ENCODE measurements at places on chromosomes 5 and 9.

DNA sequence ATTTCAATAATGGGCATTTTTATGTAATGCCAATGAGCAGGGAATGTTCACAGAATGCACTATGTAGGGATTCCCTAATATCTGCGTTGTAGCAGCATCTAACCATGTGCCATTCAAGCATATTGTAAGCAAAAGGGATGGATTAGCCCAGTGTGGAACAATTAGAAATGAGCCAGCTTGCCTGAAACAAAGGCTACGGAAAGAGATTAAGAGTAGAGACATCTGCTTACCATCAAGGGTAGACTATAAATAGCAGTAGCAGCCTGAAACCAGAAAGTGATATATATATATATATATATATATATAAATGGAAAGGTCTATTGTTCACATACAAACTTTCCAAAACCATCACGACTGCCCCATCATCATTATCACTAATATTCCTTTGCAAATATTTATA, 31.9 kb upstream of the CEP120 start:
- DNase-seq = no peak

GRCh38 chr9:128835246-128836210, 5.9 kb upstream of the SPOUT1 start:
- DNase-seq = no peak

GRCh38 chr5:106368021-106368420, 1302.7 kb downstream of the EFNA5 start:
- DNase-seq = no peak

- DNase-seq = no peak
Measured at GRCh38 chr9:137488327-137488653, 29.2 kb upstream of the NSMF start.

DNA sequence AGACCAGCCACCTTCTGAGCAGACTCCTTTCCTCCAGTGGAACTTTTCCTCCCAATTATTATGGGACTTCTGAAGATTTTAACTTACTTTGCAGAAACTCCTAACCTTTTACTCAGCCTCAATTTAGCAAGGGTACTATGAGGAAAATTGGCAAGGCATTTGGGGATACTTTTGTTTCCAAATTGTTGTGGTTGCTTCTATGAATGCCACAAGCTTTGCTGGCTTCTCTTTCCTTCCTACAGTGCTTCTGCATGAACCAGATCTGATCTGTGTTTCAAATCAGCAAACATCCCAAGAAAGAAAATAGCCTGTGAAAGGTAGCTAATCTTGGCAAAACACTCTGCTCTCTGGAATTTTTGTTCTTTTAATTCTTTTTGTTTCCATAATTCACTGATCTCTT, 57.3 kb upstream of the TAF11L2 start:
- DNase-seq = no peak

DNA sequence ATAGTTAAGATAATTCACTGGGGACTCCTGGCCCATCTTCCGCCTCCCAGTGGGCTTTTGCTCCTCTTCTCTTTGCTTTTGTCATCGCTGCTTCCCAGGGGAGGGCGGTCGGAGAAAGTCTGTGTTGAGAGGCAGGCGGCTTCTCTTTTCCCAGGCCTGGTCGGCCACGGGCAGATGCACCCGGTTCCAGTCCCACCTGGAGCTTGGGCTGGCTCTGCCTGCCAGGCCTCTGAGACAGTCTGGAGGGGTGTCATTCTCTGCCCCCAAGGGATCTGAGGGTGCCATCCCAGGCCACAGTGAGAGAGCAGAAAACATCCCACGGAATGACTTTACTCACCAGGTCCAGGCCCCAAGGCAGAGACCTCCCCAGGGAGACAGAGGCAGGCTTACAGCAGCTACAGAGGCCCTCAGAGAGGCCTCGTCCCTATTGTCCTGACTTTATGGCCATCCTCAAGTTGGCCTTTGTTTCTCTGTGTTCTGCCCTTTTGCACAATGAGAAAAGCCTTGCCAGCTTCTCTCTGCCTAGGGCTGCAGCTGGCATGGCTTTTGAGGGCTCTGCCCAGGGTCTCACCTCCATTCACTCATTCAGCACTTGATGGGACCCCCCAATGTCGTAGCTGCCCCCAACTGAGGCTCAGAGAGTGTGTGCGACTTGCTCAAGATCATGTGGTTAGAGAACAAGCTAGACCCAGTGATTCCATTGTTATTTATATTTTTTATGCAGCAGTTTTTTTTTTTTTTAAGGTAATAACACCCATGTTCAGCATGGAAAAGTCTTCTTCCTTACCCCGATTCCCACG, 44.2 kb upstream of the BOD1 start:
- DNase-seq = no peak

DNA sequence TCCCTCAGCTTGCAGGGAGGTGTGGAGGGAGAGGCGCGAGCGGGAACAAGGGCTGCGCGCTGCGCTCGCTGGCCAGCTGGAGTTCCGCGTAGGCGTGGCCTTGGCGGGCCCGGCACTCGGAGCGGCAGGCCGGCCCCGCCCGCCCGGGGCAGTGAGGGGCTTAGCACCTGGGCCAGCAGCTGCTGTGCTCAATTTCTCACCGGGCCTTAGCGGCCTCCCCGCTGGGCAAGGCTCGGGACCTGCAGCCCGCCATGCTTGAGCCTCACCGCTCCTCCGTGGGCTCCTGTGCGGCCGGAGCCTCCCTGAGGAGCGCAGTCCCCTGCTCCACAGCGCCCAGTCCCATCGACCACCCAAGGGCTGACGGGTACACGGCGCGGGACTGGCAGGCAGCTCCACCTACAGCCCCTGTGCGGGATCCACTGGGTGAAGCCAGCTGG, 1516.4 kb downstream of the EFNA5 start:
- DNase-seq = no peak

GRCh38 chr9:17509701-17510100, 69.2 kb upstream of the SH3GL2 start:
- no peak for DNase-seq

GRCh38 chr5:167920589-167920988, 370.9 kb upstream of the WWC1 start:
- no peak for DNase-seq

GRCh38 chr9:95497772-95498171, 19.0 kb downstream of the PTCH1 start:
- DNase-seq = no peak

DNA sequence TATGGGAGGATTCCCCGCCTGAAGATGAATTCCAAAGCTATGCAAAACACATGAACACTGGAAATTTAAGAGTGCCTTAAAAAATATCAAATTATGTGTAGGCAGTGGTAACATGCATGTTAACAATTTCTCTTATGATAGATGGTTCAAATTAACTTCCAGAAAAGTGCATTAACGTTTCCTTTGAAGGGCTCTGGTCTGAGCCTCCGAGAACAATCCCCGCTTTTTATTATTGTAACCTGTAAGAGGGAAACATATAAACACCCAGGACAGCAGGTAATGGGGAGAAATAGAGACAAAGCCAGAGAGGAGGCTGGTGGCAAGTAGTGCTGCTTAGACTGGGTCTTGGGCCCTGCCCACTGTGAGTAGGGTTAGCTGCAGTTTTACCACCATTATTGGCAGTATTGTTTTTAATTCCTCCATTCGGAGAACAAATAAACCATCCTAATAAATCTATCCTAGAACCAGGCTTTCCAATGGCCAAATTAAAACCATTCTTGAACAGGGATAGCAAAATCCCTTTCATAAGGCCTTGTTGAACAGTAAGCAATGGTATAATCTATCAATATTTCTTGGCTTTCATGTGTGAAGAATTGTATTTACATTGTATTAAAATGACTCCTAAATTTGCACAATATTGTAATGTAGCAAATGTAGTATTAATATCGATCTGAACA, 6.3 kb downstream of the NR2F1 start:
- no peak for DNase-seq

DNA sequence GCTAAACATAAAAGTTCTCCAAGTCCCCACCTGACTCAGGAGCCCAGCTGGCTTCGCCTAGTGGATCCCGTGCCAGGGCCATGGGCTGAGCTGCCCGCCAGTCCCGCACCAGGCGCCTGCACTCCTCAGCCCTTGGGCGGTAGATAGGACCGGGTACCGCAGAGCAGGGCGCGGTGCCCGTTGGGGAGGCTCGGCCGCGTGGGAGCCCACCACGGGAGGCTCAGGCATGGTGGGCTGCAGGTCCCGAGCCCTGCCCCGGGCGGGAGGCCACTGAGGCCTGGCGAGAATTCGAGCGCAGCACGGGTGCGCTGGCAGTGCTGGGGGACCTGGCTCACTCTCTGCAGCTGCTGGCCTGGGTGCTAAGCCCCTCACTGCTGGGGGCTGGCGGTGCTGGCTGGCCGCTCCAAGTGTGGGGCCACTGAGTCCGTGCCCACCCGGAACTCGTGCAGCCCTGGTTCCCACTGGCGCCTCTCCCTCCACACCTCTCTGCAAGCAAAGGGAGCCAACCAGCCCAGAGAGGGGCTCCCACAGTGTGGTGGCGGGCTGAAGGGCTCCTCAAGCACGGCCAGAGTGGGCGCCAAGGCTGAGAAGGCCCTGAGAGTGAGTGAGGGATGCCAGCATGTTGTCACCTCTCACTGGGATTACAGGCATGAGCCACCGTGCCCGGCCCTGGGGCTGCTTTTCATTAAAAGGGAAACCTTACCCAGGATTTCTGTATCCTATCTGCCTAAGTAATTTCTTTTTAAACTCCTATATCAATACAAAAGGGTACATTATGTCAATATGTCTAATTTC, 9.7 kb upstream of the SPZ1 start:
- no peak for DNase-seq

GRCh38 chr9:137411645-137412380, 11.1 kb downstream of the EXD3 start:
- DNase-seq = peak; percentile 24

DNA sequence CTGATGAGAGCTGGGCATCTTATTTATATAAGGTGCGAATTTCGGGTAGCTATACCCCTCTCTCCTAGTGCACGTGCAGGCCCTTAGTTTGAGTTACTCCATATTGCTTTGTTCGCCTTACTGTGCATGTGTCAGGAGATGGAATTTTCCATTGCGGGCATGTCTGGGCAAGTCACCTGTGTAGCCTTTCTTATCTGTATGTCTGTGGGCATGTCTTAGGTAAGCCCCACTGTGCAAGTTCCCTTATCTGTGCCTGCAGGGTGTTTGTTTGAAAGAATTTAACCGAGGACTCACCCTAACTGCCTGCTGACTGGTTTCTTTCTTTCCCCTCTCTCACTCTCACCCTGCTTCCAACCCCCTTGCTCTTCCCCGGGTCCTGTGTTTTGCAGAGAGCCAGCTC, 140.7 kb upstream of the RANBP3L start:
- DNase-seq = no peak

DNA sequence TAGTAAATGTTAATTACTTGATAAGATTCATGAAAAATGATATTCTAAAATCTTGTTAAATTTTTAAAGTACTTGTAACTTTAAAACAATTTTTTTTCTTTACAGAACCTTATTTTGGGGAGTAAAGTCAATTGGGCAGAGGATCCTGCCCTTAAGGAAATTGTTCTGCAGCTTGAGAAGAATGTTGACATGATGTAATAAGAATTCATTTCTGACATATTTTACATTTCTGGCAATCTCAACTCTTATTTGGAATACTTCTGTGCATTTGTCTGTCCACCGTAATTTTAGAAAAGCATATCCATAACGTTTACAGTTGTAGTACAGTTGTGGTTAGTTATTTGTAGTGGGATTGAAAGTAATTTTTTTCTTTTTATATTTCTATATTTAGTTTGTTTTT, 20.2 kb downstream of the CENPH start:
- no peak for DNase-seq

DNA sequence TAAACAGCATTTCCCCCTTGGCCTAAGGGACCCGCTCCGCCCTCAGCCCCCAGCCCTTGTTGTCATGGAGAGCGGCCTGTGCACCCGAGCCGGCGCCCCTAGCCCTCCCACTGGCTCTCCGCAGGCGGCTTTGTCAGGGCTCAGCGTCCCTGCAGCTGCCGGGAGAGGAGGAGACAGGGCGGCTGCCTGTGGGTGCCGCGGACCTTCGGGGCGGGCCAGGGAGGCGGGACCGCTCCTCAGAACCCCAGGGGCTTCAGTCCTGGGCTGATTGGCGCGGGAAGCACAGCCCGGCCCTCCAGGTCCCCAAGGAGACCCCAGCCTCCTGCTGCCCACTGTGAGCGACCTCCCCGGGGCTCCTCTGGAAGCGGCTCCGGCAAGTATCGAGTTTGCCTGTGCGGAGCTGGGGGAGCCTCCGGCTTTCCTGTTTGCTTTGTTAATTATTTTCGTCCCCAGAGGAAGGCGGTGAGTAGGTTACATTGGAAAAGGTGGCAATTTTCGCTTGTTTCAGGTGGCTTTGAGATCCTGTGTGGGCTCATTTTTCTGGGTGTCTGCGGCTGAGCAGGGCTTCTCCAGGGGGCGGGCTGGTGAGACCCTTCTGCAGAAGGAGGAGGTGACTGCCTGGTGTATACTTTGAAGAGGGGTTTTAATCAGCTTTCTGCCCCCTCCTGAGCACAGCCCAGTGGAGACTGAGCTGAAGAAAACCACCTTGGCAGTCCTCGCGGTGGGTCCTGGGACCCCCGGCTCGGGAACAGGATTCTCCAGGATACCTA, at the start of gene FGD3:
Gene FGD3 (plus strand): TSS at position 256 of the 770 bp plus-strand sequence. CDS start 28,734 bp downstream, outside the sequence.
- DNase-seq = no peak

- DNase-seq = no peak
Measured at GRCh38 chr5:68919988-68920490, 173.8 kb upstream of the SLC30A5 start.

DNA sequence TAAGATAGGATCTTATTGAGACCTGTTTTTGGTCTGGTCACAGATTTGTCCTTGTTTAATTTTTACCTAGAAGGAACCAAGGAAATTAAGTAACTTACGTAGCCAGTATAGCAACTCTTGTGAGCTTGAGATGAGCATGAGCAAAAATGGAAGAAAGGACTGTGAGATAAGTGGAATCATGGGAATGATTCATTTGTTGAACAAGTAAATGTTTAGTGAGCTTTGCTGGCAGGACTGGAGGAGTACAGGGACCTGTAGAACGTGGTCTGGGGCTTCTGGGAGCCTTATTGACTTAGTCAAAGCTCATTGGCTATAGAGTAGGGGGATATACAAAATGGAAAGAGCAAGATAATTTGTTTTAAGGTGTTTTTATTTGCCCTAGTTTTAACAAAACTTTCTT, 3.0 kb downstream of the RAD23B start:
- DNase-seq = no peak

DNA sequence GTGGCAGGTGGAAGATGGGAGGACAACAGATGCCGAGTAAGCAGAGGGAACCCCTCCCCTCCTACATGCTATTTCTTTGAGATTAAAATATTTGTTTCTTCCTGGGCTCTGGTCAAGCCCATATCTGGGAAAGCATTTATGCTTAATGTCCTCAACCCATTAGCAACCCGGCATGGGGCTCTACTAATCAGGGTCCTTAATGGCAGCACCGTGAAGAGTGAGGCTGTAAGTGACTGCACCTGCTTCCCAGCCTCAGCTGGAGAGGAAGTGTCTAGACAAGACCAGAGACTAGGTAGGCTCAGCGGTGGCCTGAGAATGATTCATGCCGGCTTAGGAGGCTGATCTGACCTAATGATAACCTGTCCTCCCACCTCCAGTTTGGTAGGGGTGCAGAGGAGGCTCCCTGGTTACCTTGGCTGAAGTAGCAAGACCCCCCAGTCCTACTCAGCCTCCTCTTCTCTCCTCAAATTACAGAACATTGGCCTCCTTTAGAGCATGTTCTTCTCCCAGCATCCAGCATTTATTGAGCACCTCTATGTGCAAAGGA, 61.3 kb upstream of the HSPA9 start:
- DNase-seq = no peak

GRCh38 chr9:32877639-32878217, 94.4 kb downstream of the TMEM215 start:
- DNase-seq = no peak

- no peak for DNase-seq
Measured at GRCh38 chr9:115306865-115307264, 188.9 kb upstream of the TNC start.

All from stimulated activated CD8-positive, alpha-beta memory T cell treated with anti-CD3 and anti-CD28 coated beads, Interleukin-4, amount 100 ng/mL, for 4 hours (primary cell).